GF-D8 (cell line): ENCODE measurements at places on chromosomes 3 and 15.

DNA sequence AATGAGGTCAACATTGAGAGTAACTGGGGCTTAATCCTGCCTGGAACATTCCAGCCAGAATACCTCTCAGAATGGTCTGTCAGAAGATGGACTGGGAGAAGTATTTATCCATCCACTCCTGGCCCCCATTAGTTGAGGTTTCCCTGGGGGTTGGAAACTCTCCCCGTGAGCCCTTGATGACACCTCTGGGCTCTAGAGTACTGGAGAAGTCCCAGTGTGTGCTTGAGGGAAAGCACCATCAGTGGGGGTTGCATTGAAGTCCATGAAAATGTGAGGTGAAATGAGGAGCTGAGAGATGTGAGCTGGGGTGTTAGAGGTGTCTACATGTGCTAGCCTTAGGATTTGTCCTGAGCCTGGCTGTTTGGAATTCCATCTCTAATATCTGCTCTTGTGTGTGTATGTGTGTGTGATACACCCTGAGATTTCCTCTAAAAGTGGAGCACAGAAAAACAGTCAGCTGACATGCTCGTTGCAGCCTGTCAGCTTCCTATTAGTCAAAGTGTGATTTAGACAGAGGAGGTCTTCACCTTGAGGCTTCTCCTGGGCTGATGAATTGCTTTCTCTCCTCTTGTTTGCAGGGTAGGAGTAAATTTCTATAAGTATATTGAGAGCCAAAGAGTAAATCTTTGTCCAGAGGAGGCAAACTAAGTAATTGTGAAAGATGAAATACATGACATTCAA lies 67.6 kb downstream of the NR1D2 start:
- no peak for DNase-seq

DNA sequence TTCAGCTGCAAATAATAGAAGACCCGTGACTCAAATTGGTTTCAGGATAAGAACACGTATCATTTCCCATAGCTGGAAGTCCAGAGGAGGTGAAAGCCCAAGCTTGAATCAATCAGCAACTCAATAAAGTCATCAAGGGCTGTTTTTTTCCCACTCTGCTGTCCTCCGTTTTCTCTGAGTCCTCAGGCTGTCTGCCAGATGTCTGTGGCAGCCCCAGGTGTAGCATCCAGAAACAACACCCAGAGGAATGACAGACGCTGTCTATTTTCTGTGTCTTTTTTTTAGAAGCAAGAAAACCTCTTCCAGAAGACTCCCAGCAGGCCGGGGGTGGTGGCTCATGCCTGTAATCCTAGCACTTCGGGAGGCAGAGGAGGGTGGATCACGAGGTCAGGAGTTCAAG lies 204.4 kb downstream of the FAM43A start:
- DNase-seq = no peak

DNA sequence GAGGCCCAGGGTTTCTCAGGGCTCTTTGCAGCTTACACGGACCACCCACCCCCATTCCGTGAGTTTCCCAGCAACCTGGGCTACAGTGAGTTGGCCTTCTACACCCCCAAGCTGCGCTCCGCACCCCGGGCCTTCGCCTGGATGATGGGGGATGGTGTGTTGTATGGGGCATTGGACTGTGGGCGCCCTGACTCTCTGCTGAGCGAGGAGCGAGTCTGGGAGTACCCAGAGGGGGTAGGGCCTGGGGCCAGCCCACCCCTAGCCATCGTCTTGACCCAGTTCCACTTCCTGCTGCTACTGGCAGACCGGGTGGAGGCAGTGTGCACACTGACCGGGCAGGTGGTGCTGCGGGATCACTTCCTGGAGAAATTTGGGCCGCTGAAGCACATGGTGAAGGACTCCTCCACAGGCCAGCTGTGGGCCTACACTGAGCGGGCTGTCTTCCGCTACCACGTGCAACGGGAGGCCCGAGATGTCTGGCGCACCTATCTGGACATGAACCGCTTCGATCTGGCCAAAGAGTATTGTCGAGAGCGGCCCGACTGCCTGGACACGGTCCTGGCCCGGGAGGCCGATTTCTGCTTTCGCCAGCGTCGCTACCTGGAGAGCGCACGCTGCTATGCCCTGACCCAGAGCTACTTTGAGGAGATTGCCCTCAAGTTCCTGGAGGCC lies 5.4 kb downstream of the VPS18 start:
- DNase-seq = no peak

DNA sequence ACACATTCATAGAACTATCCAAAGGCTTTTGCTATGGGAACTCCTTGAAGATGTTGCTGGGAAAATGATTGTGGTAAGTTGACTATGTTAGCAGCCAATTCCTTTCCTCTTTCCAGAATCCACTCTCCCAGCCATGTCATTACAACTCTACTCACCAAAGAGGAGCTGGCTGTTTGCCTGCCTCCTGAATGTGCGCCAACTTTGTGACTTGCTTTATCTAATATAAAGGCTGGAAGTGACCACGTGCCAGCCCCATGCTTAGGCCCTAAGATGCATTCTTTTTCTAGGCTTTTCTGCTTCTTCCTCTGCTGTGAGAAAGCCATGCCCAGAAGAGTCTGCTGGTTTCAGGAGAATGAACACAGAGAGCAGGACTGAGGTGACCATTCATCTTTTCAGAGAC lies 182.2 kb downstream of the GABRB3 start:
- DNase-seq = no peak

DNA sequence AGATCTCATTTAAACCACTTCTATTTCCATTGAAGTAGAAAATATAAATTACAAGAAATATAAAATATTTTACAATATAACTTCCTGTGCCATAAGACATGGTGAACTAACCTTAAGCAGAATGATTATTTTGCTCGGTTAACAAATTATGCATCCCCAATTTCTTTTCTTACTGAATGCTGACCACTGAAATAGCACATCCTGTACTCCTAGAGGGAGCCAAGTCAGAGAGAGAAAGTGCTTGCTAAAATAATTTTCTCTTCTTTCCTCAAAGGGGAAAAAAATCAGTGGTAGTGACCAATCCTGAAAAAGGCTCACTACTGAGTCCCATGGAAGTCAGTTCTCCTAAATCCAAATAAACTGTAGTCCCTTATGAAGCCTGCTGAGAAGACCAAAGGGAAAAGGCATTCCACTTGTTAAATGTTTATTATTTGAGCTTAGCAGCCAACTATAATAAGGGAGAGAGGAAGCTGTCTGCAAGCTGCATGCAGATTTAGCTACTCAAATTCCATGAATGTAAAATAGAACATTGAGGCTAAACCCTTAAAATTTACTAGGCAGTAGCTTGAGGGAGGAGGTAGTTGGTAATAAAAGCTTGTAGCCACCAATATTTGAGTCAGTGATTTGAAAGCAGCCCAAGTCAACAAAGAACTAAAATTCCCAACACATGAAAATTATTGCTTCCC lies 33.1 kb downstream of the CEP152 start:
- DNase-seq = no peak
